ENCODE measurements at places on chromosomes 1 and 21.

DNA sequence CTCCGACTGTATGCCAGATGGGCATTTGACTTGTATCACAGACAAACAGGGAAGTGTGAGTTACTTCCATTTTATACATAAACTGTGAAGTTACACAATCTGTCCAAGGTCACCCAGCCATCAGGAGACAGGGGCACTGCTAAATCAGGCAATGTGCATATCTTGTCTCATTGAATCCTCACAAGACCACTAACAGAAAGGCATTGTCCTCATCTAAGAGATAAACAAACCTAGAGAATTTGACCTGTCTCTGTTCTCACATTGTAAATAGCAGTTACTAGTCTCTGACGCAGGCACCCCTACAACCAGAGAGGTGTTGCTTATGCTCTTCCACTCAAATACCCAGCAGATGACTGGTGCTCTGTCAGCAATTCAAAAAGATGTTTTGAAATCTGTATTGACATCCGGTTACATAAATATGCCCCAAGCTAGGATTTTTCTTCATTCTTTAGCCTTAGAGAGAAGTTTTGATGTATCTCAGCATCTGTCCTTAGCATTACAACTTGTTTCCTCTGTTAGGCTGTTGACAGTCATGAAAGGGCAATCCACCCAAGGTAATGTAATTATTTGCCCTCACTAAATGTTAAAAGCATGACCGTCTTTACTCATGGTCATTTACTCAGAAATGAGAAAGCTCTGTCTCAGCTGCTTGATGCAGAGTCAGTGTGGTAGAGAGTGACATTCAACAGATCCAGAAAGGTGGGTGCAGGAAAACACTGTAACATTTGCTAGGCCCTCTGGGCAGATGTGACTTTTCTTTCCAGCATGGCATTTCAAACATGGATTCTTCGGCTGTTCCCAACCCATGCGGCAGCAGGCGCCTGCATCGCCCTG, 51.9 kb upstream of the ZNF326 start:
- DNase-seq: no peak

DNA sequence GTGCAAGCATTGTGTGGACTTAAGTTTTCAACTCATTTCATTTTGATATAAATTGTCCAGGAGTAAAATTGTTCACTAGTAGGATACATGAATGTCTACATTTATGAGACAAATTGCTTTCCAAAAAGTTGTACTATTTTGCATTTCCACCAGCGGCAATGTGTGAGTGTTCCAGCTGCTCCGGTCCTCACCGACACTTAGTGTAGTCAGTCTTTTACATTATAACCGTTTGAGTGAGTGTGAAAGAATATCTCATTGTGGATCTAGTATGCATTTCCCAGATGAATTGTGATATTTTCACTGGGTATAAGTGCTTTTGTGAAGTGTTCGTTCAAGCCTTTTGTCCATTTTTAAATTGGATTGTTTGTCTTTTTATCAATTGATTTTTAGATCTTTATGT, 111.5 kb upstream of the ARHGEF16 start:
- no peak for DNase-seq

GRCh38 chr1:196380316-196380715, 227.9 kb downstream of the KCNT2 start:
- no peak for DNase-seq

DNA sequence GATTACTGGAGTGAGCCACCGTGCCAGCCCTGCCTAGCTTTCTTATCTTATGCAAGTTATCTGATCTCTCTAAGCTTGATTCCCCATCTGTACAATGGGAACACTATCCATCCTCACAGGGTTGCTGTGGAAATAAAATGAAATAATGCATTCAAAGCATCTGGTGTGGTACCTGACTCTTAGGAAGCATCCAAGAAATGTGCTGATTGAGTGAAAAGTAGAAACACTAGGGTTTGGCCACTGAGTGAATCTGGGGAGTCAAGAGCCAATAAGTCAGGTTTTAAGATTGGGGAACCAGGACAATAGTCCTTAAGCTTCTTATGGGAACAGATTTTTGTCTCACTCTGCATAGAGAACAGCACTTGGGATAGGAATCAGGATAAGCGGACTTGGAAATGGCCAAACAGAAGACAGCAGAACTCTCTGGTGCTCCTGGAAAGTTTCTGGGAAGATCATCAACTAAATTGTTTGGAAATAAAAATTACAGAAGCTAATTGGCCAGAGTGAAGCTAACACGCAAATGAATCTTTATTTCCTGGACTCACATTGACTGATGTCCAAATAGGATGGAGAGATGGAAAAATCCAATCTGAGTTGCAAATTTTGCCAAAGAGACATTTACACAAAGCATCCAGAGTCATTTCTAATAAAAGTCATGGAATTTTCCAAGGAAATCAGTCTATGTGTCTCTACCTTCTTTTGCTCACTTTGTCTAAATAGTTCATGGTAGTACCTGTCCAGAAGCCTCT, 3.3 kb downstream of the PAFAH2 start:
- DNase-seq: no peak

DNA sequence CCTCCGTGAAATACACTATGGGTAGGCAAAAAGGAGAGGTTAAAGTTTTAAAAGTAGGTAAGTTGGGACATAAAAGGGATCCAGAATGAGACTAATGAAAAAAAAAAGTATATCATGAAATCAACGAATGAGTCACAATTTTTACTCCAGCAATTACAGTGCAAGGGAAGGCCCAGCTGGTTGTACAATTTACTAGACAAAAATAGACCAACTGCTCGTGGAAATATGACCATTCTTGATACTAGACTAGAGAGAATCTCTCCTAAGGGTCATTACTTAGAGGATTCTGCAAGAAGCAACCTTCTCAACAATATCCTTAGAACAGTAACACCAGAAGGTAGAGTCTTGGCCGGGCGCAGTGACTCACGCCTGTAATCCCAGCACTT, 55.1 kb upstream of the EFHD2 start:
- DNase-seq: no peak

DNA sequence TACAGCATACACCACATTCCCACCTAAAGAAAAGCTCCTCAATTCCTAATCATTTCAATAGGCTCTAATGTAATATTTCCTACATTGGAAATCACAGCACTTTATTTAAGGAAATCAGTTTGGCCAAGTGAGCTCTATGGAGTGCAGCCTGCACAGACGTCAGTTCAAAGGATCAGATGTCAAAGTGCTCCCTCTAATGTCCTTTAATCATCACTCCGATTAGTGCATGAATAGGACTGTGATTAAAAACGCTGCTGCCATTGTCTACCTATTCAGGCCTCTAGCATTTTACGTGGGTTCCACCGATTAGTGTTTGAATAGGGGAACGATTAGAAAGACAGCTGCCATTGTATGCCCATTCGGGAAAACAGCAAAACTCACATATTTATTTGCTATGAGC, 50.2 kb downstream of the DPYD start:
- no peak for DNase-seq

- DNase-seq: no peak
These were observed 250.0 kb downstream of the SPATA17 start for GRCh38 chr1:217881131-217881543.

DNA sequence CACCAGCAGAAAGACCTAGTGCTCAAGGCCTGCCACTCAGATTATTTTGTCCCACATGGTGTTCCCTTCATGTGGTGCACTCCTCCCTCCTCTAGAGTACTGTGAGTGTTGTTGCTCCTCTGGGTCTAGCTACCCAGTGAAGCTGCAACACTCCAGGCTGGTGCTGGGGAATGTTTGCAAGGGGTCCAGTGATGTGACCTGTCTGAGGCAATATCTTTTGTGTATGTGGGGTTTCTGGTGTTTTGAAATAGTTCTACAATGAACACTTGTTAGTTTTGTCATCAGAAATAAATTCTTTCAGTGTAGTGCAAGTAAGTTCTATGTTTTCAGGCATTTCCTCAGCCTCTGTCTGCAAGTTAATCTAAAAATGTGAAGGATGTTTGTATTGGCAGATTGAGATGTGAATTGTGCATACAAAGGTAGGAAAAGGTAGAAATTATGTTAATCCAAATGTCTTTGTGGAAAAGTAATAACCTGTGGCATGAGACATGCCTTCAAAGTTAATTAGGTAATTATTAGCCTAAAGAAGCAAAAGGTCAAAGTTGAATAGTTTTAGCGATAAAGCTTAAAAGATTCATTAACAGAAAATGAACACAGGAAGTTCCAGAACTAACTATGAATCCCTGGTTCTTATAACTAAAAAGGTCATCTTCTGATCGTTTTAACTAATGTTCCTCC, 616.8 kb downstream of the LTN1 start:
- DNase-seq: no peak

GRCh38 chr1:89611721-89612120, 21.2 kb upstream of the LRRC8C start:
- no peak for DNase-seq

- DNase-seq: no peak
These were observed 27.8 kb downstream of the DNM3 start for GRCh38 chr1:171869097-171869496.

- no peak for DNase-seq
These were observed 618 bp downstream of the C1orf226 start for GRCh38 chr1:162381941-162382750.

DNA sequence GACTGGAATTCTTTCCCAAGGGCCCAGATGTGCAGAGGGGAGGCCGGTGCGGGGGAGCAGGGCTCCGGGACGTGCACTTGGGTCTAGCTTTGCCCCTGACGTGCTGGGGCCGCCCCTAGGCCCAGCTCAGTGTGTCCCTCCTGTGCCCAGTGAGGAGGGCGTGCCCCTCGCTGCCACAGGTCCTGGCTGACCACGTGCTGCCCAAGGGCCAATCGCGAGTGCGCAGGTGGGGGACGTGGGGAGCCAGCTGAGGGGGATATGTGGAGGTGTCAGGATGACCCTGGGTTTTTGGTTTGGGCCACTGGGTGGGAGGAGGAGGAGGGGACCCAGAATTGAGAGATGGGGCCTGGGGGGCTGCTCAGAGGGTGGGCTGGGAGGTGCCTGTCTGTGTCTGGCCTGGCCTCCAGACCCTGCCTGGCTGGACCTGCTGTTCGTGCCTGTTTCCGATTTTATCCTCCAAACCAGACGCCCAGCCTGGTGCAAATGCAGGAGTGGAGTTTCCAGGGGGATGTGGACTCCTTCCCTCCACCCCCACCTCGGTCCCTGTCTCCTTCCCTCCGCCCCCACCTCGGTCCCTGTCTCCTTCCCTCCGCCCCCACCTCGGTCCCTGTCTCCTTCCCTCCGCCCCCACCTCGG, 6.1 kb upstream of the RNF223 start:
- DNase-seq: no peak

DNA sequence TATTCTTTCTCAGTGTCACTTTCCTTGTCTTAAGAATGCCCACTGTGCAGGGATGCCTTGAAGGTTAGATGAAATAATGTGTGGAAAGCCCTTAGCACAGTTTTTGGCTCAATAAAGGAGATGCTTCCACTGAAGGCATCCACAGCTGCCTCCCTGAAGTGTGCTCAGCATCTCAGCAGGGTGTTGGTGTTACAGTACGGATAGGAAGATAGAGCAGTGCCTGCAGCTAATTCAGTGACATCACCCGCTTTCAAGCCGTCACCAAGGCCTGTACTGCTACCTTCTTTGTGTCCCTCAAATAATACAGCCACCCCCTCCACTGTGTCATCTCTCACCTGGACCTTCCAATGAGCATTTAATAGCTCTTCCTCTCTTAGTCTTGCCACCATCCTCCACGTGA, 59.0 kb downstream of the NDUFS5 start:
- DNase-seq: no peak

DNA sequence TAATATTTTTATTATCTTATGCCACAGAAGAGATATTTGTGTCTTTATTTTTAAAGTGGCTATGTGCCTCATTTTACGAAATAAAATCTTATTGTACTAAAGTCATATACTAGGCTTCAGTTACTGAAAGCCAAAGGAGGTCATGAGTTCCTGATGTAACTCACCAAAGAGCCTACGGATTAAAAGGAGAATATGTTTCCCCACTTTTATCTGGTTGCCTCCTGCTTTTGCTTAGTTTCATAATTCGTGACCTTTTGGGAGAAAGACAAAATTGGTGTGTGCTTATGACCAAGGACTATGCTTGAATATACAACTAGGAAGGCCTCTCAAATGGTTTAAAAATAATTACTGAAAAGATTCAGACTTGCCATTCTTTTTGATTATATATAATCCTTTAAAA, 18.2 kb upstream of the AHCTF1 start:
- no peak for DNase-seq

GRCh38 chr1:233138788-233139585, 156.5 kb downstream of the PCNX2 start:
- DNase-seq: no peak

DNA sequence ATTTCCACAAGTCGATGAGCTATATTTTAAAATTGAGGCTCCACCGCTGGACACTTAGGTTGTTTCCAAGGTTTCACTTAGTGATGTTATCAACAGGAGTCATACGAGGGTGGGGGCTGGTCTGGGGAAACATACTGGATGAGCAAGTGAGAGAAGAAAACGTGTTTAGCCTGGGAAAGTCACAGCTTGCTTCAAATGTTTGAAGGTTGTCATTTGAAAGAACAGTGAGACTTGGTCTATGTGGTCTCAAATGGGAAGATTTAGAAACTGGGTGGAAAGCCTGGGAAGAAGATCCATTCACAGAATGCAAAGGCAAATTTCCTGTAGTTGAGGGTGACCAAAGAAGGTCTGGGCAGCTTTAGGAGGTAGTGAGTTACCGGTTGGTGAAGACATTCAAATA, 9.9 kb upstream of the DYRK1A start:
- DNase-seq: no peak

DNA sequence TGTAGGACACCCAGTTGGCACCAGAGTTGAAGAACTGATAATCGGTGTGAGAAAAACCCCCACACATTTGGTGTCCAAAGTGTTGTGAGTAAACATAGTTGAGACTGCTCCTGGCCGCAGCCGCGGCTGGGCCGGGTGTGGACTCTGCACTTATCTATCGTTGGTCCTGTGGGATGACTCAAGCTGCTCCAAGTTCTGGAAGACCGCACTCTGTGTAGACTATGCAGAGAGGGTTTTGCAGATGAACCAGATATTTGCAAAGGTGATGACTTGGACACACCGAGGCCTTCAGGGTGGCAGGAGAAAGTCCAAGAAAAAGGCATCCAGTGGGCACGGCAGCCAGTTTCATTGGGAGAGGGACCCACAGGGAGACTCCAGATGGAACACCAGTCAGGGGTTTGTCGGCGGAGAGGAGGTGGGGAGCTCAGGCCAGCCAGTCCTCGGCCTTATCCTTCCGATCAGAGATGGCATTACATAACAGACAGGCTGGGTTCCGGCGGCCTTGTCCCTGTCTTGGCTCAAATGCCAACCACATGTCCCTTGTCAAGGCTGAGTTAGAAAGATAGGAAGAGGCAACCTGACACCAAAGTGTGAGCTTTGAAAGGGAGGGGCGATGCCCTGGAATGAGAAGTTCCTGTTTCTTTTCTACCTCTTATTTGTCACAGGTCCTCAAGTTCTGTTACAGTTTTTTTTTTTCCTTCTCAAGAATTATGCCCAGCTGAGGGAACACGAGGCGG, 21.1 kb downstream of the C2CD2 start:
- DNase-seq: no peak

- no peak for DNase-seq
These were observed 25.7 kb downstream of the MR1 start for GRCh38 chr1:181059435-181059834.

Measured in stimulated activated CD4-positive, alpha-beta T cell treated with anti-CD3 and anti-CD28 coated beads, Interleukin-1b, Interleukin-23, amount 100 ng/mL, for 1 hour (primary cell).